Peyer's patch (tissue), 4 donors: ENCODE measurements at places on chromosomes 3 and 15. TPM values are rescaled to one million over a fixed set of nuclear protein-coding genes. Genes with fewer than 3 reads are reported as not detected.
A peak's percentile ranks its signal among the peaks of the same experiment; 100 is the strongest.

The PIF1 gene
- total RNA-seq = 7.1 TPM

The ANKUB1 gene
- not detected for total RNA-seq

The TEX55 gene
- not detected for total RNA-seq

The EPB42 gene
- not detected for total RNA-seq

The CCR2 gene
- total RNA-seq = 4.1 TPM

The COL6A5 gene
- not detected for total RNA-seq

The GOLGA6L7 gene
- not detected for total RNA-seq

The CCR5 gene
- total RNA-seq = 1.6 TPM

DNA sequence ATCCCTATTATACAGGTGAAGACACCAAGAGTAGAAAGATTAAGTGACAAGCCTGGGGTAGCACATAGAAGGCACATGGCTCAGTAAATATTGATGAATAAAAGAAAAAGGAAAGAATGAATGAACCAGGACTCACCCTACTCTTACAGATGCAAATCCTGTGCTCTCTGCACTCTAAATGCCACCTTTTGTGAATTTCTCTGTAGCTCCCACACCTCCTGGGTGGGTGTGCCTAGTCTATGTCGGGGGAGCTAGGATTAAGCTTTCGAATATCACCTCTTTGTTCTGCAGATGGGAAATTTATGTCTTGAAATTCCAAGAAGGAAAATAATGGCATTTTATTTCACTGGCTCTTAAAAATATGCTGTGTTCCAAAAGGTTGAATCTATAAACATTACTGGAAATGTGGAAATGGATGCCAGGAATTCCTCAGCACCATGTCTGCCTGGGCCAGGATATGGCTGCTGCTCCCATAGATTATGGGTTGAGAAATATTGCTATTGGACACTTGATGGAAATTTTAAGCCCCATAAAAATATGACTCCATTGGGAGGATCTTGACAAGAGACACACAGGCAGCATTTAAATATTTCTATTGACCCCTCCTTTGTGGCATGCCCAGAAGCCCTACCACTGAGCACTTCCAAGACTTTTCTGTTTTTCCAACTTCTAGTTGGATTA, 43.3 kb downstream of the CCNB2 start:
- H3K36me3 ChIP-seq = peaks cover 87% of the 10 kb centered on the region
- no peak overlapping the region for H3K4me3 ChIP-seq
- no peak overlapping the region for H3K27ac ChIP-seq
- H3K4me1 ChIP-seq = no peaks in the 10 kb centered on the region
- H3K27me3 ChIP-seq = no peaks in the 10 kb centered on the region

DNA sequence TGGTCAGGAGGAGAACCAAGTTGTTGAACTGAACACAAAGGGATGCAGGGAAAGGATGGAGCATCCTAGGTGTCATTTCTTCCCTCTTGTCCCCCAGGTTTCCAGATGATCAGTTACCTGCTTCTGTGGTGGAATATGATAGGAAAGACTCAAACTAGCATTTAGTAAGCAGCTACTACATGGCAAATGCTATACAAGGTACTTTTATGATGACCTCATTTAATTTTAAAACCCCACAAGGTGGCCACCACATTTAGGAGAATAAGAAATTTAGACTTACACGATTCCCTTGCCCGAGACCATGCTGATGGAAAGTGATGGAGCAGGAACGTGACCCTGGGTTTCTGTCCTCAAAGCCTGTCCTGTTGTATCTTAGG, 40.9 kb downstream of the CCR4 start:
- no peaks in the 10 kb centered on the region for H3K36me3 ChIP-seq
- H3K4me1 ChIP-seq = no peaks in the 10 kb centered on the region
- no peak for DNase-seq
- no peaks in the 10 kb centered on the region for H3K27me3 ChIP-seq
- no peak overlapping the region for H3K27ac ChIP-seq
- no peak overlapping the region for H3K4me3 ChIP-seq

GRCh38 chr3:24440760-24441464, 53.7 kb downstream of the THRB start:
- H3K27me3 ChIP-seq = no peaks in the 10 kb centered on the region
- H3K36me3 ChIP-seq = no peaks in the 10 kb centered on the region
- H3K27ac ChIP-seq = no peak overlapping the region
- no peak for DNase-seq
- H3K4me3 ChIP-seq = no peak overlapping the region

- no peak overlapping the region for H3K27ac ChIP-seq
- H3K4me1 ChIP-seq = no peaks in the 10 kb centered on the region
- DNase-seq = no peak
- H3K4me3 ChIP-seq = no peak overlapping the region
- no peaks in the 10 kb centered on the region for H3K27me3 ChIP-seq
Observed at GRCh38 chr3:109071350-109072142, 46.4 kb downstream of the MORC1 start.

DNA sequence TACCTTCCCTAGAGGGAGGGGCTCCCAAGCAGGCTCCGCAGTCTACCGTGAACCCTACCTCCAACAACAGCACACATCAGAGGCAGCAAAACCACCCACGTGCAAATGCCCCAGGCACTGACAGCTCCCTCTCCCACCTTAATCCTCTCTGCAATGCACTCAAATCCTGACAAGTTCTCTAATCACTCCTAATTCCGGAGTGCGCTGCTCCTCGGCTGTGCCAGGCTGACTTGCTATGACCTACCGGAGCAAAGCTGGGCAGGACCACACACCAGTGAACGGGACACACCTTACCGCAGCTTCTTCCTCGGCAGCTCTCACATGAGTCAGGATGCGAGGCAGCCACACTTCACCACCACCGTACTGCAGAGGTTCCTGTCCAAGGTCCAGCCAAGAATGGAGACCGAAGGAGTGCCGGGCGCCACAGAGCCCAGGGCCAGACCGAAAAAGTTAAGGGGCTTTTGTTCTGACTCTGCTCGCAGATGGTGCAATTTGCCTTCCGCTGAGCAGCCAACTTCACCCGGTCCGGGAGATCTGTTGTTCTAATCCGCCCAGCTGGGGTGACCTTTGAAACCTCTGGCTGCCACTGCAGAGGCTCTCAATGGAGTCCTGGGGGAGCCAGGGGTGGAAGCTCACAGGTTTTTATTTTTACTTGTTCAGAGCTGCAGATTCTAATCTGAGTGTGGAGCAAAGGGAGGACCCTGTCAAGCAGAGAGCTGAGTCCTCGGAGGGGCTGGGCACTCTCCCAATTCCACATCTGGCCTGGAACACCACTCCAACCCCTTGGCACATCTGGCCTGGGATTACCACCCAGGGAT, 84.4 kb downstream of the MYLK start:
- H3K27me3 ChIP-seq = no peaks in the 10 kb centered on the region
- peak; percentile 77 for DNase-seq
- no peaks in the 10 kb centered on the region for H3K36me3 ChIP-seq
- H3K4me1 ChIP-seq = no peaks in the 10 kb centered on the region
- no peak overlapping the region for H3K27ac ChIP-seq
- peak overlapping the region; percentile 58 for H3K4me3 ChIP-seq

- H3K4me1 ChIP-seq = peaks cover 15% of the 10 kb centered on the region
- H3K36me3 ChIP-seq = no peaks in the 10 kb centered on the region
- peak overlapping the region; percentile 95 for H3K27ac ChIP-seq
- H3K4me3 ChIP-seq = peak overlapping the region; percentile 97
- DNase-seq = peak; percentile 65
Observed at GRCh38 chr3:108090049-108090700, 656 bp downstream of the CD47 start.

- no peak for DNase-seq
- H3K36me3 ChIP-seq = no peaks in the 10 kb centered on the region
- H3K27ac ChIP-seq = no peak overlapping the region
- no peak overlapping the region for H3K4me3 ChIP-seq
- no peaks in the 10 kb centered on the region for H3K27me3 ChIP-seq
Observed at GRCh38 chr3:187024536-187025226, 94.4 kb downstream of the ST6GAL1 start.

GRCh38 chr3:171459137-171459941, 866 bp downstream of the TNIK start:
- peak overlapping the region; percentile 69 for H3K4me3 ChIP-seq
- H3K27ac ChIP-seq = peak overlapping the region; percentile 90
- no peaks in the 10 kb centered on the region for H3K27me3 ChIP-seq
- DNase-seq = peak; percentile 73
- H3K4me1 ChIP-seq = no peaks in the 10 kb centered on the region
- H3K36me3 ChIP-seq = no peaks in the 10 kb centered on the region

GRCh38 chr15:81043935-81044575, 43.3 kb downstream of the TLNRD1 start:
- no peak for DNase-seq
- no peaks in the 10 kb centered on the region for H3K36me3 ChIP-seq
- no peaks in the 10 kb centered on the region for H3K4me1 ChIP-seq
- no peaks in the 10 kb centered on the region for H3K27me3 ChIP-seq
- no peak overlapping the region for H3K4me3 ChIP-seq

- H3K27me3 ChIP-seq = no peaks in the 10 kb centered on the region
- H3K27ac ChIP-seq = peak overlapping the region; percentile 39
- H3K4me3 ChIP-seq = no peak overlapping the region
- peaks cover 12% of the 10 kb centered on the region for H3K36me3 ChIP-seq
- no peak for DNase-seq
- H3K4me1 ChIP-seq = no peaks in the 10 kb centered on the region
Observed at GRCh38 chr3:141391298-141391990, 23.1 kb downstream of the ZBTB38 start.

GRCh38 chr3:16788440-16789056, 96.2 kb upstream of the PLCL2 start:
- H3K36me3 ChIP-seq = no peaks in the 10 kb centered on the region
- no peak overlapping the region for H3K4me3 ChIP-seq
- no peak overlapping the region for H3K27ac ChIP-seq
- H3K4me1 ChIP-seq = no peaks in the 10 kb centered on the region
- DNase-seq = no peak

GRCh38 chr3:11172096-11172690, 17.9 kb downstream of the HRH1 start:
- DNase-seq = no peak
- no peak overlapping the region for H3K4me3 ChIP-seq
- H3K36me3 ChIP-seq = no peaks in the 10 kb centered on the region

GRCh38 chr3:107938143-107938542, 152.7 kb downstream of the CD47 start:
- no peak overlapping the region for H3K4me3 ChIP-seq
- no peak overlapping the region for H3K27ac ChIP-seq
- H3K4me1 ChIP-seq = no peaks in the 10 kb centered on the region

DNA sequence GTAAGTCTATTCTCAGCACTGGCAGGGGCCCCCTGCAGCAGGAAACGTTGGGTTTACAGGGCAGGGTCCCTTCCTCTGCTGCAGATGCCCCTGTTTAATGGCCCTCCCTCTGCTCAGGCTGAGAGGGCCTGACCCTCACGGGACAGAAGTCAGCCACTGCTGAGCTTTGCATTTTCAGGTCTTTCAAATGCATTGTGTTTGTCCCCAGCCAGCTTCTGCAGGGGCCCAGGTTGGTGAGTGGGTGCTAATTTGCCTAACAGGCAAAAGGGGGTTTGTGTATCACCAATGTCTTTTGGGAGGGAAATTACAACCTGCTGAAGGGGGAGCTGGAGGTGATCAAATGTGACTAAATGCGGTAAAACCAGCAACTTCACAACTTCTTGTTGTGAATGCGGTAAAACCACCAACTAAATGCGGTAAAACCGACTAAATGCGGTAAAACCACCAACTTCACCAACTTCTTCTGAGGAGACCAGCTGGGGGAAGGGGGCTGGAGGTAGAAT, 44.8 kb upstream of the UBE2E1 start:
- peaks cover 6% of the 10 kb centered on the region for H3K4me1 ChIP-seq
- no peak for DNase-seq
- H3K4me3 ChIP-seq = no peak overlapping the region
- H3K27me3 ChIP-seq = no peaks in the 10 kb centered on the region

DNA sequence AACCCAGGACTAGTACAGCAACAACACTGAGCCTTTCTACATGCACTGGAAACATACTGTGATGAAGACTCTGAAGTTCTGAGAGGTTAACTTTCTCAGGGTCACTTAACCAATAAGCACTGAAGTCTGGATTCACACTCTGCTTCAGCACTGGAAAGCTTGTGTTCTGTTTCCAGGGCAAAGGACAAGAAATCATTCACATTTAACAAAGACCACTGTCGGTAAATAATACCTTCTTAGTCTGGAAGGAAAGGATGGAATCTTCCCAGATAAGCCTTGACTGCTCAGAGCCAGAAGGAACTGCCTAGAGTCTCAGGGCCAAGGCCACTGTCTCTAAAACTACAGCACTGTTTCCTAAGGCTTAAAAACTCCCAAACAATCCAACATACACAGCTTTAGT, 4.3 kb upstream of the GLYCTK start:
- DNase-seq = no peak
- H3K4me3 ChIP-seq = no peak overlapping the region
- H3K27ac ChIP-seq = peak overlapping the region; percentile 40
- no peaks in the 10 kb centered on the region for H3K36me3 ChIP-seq

DNA sequence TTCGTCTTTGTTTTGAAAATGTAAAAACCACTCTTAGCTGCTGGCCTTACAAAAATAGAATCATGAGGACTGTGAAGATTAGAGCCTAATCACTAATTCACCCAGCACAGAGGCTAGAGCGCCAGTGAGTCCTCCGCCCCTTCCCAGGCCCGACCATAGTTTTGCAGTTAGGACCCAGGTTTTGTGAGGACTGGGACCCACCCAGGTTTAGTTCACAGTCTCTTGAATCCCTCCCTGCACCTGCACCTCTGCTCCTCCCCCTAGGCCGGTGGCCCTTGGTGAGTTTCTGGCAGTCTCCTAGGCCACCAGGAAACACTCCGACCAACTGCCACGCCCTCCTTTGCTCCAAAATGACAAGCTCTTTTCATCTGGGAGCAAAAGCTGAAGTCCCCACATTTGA, 136.0 kb upstream of the CCDC54 start:
- peak overlapping the region; percentile 63 for H3K4me3 ChIP-seq
- no peak overlapping the region for H3K27ac ChIP-seq

DNA sequence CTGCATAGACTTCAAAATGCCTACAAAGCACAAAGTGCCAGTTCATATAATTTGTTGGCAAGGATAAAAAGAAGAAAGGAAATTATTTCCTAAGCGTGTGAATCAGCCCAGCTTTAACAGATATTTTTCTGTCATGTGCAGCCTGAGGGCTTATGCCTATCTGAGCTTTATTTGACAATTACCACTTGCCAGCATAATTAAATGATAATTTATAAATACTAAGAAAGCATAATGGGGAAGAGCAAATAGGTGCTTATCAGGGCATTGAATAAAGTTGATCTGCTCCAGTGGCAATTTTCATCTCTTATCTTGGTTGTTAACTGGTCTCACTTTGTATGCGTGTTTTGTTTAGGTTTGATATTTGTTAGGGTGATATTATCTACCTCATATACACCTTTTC, 313.4 kb upstream of the DNAJC19 start:
- no peaks in the 10 kb centered on the region for H3K36me3 ChIP-seq
- H3K27ac ChIP-seq = no peak overlapping the region
- no peaks in the 10 kb centered on the region for H3K27me3 ChIP-seq

GRCh38 chr15:34709866-34710265, 44.9 kb downstream of the GJD2 start:
- H3K36me3 ChIP-seq = no peaks in the 10 kb centered on the region
- H3K4me3 ChIP-seq = no peak overlapping the region
- H3K27me3 ChIP-seq = no peaks in the 10 kb centered on the region
- no peak for DNase-seq

DNA sequence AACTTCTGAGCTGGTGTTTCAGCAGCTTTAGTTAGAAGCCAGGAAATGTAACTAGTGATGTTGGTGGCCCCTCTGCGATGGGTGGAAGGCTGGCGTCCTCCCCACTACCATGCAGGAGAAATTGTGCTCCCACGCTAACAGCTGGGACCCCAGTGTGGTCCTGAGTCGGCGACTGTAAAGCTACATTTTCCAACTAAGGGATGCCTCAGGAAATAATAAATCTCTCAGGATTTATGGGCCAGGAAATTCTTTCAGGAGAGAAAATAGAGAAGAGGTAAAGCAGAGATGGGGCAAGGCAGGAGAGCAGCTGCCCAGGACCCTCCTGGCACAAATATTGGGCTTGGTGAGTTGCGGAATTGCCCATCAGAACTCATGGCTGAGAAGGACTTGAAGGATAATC, 186.9 kb downstream of the OPA1 start:
- H3K27me3 ChIP-seq = no peaks in the 10 kb centered on the region
- no peaks in the 10 kb centered on the region for H3K36me3 ChIP-seq
- H3K4me3 ChIP-seq = no peak overlapping the region
- DNase-seq = no peak
